ENCODE measurements at places on chromosomes 1 and 21. TPM values are rescaled to one million over a fixed set of nuclear protein-coding genes. Genes with fewer than 3 reads are reported as not detected.

Gene SH2D2A
- 66.8 TPM for total RNA-seq

Gene S100A9
- total RNA-seq, result 3.5 TPM

Gene SLC37A1
- total RNA-seq, result 26.3 TPM

Gene RNU1-2
- total RNA-seq, result 3,994 TPM

DNA sequence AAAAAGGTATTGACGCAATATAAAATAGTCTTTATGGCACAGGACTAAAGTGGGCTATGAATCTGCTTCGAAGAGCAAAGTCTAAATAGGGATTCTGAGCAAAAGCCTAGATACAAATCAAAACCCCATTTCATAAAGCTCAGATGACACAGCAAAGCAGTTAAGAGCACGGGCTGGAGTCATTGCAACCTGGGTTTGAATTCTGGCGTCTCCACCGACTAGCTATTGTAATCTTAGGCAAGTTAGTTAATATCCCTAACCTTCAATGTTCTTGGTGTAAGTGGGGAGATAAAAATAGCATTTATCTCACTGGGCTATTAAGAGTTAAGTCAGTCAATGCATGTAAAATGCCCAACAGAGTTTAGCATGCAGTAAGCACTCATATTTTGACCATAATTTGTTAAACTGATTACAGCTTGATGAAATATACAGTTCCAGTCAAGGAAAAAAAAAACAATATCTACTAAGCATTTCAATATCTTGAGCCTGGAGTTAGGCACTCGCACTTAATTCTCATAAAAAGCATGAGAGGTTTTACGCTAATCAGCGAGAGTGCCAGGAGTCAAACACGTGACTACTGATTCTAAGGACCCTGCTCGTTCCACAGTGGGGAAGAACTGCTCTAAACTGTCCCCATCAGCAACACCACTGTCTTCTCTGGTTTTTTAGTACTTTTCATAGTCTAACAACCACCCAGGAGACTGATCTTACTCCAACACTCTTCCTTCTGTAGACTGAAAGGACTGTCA is 75.5 kb downstream of the JAK1 start:
- no peak for DNase-seq

DNA sequence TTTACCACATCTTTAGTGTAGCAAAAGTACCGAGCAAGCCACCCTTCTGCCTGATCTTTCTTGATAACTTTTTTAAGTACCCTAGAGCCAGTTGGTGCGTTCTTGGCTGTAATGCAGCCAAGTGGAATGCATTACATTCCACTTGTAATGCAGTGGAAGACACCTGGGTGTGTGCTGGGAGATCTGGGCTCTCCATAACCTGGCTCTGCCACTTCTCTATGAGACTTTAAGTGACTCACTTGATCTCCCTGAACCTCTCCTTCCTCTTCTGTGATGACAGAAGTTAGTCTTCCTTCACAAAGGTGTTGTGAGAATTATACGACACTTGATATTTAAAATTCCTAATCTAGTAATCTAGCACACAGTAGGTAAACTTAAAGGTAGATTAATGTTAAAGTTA is 35.3 kb upstream of the NFIA start:
- DNase-seq, result no peak

GRCh38 chr1:229964281-229964680 is 102.8 kb upstream of the GALNT2 start:
- DNase-seq, result no peak

- DNase-seq, result no peak
Measured at GRCh38 chr1:106217765-106218164, 838.7 kb upstream of the PRMT6 start.

DNA sequence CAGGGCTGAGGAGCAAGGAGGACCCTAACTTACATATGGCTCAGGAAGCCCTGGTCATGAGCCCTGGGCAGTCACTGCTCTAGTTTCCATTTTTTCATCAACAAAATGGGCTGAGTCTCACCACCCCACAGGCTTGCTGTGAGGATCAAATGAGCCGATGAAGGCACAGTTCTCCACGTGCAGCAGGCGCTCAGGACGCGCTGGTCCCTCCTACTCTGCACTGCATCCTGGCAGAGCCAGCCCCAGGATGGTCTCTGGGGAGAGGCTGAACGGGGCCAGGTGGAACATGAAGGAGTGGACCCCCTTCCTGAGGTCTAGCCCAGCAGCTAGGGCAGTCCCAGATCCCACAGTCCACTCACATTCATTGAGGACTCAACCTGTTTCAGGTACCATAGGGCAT is 349.3 kb downstream of the PTPRU start:
- no peak for DNase-seq

Measured in T-cell (primary cell).